WTC11 (cell line): ENCODE measurements at places on chromosomes 11 and 22. TPM values are rescaled to one million over a fixed set of nuclear protein-coding genes. Genes with fewer than 3 reads are reported as not detected.
A peak's percentile ranks its signal among the peaks of the same experiment; 100 is the strongest.

The RASGRP2 gene
- 31.9 to 41.5 TPM (median 40.3 TPM) in 3 replicates for total RNA-seq

The TTC28 gene
- total RNA-seq, result 12.1 to 13.5 TPM (median 13.0 TPM) in 3 replicates

The DNAJB7 gene
- not detected in 3 replicates for total RNA-seq

The SPA17 gene
- total RNA-seq, result 3.5 to 3.8 TPM (median 3.5 TPM) in 3 replicates

The RFPL3 gene
- 0.16 TPM in 1 of 3 replicates, not detected in the others for total RNA-seq

The FAM227A gene
- total RNA-seq, result 3.8 to 6.3 TPM (median 6.0 TPM) in 3 replicates

The OMP gene
- total RNA-seq, result 1.4 TPM in 1 of 3 replicates, not detected in the others

The RAB39A gene
- total RNA-seq, result 9.5 to 12.1 TPM (median 10.6 TPM) in 3 replicates

DNA sequence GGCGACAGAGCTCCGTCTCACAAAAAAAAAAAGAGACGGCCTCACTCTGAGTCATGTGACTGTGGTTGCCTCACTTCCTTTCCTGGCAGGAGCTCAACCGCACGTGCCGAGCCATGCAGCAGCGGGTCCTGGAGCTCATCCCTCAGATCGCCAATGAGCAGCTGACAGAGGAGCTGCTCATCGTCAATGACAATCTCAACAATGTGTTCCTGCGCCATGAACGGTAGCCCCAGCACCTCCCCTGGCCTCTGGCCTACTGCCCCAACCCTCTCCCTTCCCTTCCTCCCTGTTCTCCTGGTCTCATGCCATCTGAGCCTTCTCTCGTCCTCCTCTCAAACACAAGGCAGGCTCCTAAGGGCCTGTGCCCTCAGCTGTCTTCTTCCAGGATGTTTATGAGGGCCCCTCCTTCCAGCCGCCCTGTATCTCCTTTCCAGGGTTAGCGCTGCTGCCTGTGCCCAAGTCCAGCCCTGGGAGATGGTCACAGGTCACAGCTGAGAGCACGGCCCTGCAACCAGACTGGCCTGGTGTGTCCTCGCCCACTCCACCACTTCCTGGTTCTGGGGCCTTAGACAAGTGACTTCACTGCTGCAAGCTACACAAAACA is 30.7 kb downstream of the TOM1 start:
- no peaks in the 10 kb centered on the region for H3K4me1 ChIP-seq
- DNase-seq, result no peak
- H3K36me3 ChIP-seq, result peaks cover 16% of the 10 kb centered on the region
- no peak overlapping the region for H3K4me3 ChIP-seq
- no peaks in the 10 kb centered on the region for H3K27me3 ChIP-seq
- H3K27ac ChIP-seq, result no peak overlapping the region

DNA sequence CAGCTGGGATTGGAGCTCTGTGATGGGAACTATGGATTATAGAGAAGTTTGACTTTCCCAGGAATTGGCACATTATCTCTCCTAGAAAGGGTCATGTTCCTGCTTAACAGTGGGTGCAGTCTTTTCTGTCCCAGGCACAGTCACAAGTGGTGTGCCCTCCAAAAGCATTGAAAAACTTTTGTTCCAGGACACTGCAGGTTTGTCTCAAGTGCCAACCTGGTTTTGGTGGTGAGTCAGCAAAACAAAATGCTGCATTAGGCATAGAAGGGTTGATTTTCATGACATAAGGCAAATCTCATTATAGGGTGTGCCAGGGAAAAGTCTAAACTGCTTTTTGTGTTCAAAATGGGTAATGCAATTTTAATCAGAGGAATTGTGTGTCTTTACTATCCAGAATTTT is 4.9 kb downstream of the HTATIP2 start:
- peaks cover 10% of the 10 kb centered on the region for H3K36me3 ChIP-seq
- H3K4me3 ChIP-seq, result no peak overlapping the region

DNA sequence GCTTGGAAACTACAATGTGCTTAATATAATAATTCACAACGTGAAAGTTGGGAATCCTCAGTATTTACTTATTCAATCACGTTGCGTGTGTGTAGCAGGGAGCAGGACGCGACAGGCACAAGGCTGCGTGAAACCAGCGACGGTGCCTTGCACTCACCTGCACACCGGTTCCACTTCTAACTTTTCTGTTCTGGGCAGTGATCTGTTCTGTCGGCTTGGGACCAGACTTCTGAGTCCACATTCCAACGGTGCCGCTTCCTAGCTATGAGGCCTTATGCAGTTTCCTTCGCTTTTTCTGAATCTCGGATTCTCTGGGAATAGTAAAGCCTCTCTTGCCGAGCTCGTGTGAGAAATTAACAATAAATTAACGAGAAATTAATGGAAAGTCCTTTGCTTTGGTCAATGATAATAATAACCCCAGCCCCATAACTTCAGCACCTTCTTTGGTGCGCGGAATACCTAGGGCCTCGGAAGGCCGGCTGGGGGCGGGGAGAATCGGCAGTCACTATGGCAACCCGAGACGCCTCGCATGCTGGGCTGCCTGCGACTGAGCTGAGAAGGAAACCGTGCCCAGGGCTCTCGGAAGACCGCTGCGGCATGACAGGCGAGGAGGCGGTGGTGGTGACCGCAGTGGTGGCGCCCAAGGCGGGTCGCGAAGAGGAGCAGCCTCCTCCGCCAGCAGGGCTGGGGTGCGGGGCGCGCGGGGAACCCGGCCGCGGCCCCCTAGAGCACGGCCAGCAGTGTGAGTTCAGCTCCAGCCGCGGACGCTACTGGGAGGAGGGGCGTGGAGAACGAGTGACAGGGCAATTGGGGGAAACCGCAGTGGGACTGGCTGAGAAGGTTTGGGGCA is at the start of gene C11orf97:
C11orf97 (plus strand) TSS at position 530 of the 850 bp plus-strand sequence; CDS start at position 598, 68 bp downstream.
- peaks cover 5% of the 10 kb centered on the region for H3K4me1 ChIP-seq
- peak within 1 kb of the TSS; percentile 70 for H3K4me3 ChIP-seq
- H3K27ac ChIP-seq, result no peak within 1 kb of the TSS
- peaks cover 61% of the 10 kb centered on the region for H3K27me3 ChIP-seq

GRCh38 chr22:49514641-49515040 is 313.0 kb downstream of the BRD1 start:
- H3K4me3 ChIP-seq, result no peak overlapping the region
- DNase-seq, result no peak
- no peak overlapping the region for H3K27ac ChIP-seq
- H3K4me1 ChIP-seq, result peaks cover 53% of the 10 kb centered on the region

- DNase-seq, result no peak
- H3K4me3 ChIP-seq, result no peak overlapping the region
- H3K36me3 ChIP-seq, result peaks cover 13% of the 10 kb centered on the region
- peaks cover 2% of the 10 kb centered on the region; the same call in 1 of the 2 replicates for H3K27me3 ChIP-seq
- no peak overlapping the region for H3K27ac ChIP-seq
- peaks cover 9% of the 10 kb centered on the region for H3K4me1 ChIP-seq
Measured at GRCh38 chr11:12042215-12042676, 33.8 kb upstream of the DKK3 start.

- H3K27me3 ChIP-seq, result peaks cover 12% of the 10 kb centered on the region
- no peak overlapping the region for H3K27ac ChIP-seq
- H3K36me3 ChIP-seq, result peaks cover 5% of the 10 kb centered on the region; the same call in 1 of the 2 replicates
- peak overlapping the region; percentile 47; the same call in 1 of the 2 replicates for H3K4me3 ChIP-seq
Measured at GRCh38 chr11:719214-720016, 13.4 kb downstream of the EPS8L2 start.

DNA sequence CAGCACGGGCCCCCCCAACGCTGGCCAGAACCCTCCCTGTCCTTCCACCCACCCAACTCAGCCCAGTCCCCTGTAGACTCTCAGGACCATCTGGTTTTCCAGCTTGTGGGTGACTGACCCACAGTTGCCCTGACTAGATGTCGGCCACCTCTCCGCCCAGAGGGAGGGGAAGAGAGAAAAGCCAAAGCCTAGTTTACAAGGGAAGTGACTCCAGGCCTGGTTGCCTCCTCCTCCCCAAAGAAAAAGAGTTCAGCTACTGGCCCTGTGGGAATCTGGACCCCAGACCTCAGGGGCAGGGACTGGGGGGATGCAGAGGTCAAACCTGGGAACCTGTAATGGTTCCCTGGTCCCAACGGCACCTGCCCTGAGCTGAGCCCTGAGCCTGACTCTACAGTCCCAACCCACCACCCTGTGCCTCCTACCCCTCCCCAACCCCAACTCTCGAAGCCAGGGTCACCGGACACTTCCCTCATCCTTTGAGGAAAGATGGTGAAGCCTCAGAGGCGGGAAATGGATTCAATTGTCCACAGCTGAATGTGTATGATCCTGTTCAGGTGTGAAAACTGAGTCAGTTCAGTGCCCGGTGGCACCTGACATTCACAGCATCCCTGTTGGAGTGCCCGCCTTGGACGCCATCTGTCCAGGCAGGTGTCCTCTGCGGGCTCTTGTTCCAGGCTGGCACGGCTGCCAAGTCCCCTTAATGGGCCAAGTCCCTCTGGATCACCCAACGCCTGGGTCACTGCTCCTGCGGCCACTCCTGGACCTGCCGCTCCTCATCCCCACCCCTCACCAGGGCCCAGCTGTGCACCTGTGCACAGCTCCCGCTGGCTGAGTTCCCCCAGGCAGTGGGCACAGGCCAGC is 21.0 kb upstream of the WNT7B start:
- H3K4me1 ChIP-seq, result peaks cover 2% of the 10 kb centered on the region; the same call in 1 of the 2 replicates
- H3K4me3 ChIP-seq, result no peak overlapping the region
- H3K36me3 ChIP-seq, result no peaks in the 10 kb centered on the region
- no peaks in the 10 kb centered on the region; the same call in 1 of the 2 replicates for H3K27me3 ChIP-seq

GRCh38 chr22:39355080-39355479 is 5.3 kb downstream of the SYNGR1 start:
- H3K4me3 ChIP-seq, result no peak overlapping the region
- peaks cover 28% of the 10 kb centered on the region for H3K4me1 ChIP-seq
- H3K27ac ChIP-seq, result no peak overlapping the region
- no peak for DNase-seq

GRCh38 chr11:129249351-129249750 is 57.2 kb upstream of the ARHGAP32 start:
- DNase-seq, result no peak
- peaks cover 50% of the 10 kb centered on the region for H3K4me1 ChIP-seq
- H3K4me3 ChIP-seq, result no peak overlapping the region
- H3K36me3 ChIP-seq, result no peaks in the 10 kb centered on the region

DNA sequence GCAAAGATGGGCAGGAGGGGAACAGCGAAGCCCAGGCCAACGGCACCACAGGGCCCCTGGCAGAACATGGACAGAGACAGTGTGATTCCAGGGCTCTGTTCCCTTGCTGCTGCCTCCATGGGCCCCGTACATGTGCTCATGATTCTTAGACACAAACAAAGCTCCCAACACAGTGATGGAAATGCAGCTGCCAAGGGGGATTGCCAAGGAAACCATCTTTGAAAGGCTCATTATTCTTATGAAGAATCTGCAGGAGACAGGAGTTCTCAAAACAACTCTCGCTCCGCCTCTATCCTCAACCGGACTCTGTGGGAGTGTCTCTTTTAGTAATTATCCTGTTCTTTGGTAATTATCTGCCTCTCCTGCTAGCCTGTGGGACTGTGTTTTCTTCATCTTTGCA is 32.2 kb downstream of the SERPINH1 start:
- H3K4me1 ChIP-seq, result peaks cover 22% of the 10 kb centered on the region
- no peaks in the 10 kb centered on the region for H3K36me3 ChIP-seq
- no peak overlapping the region for H3K27ac ChIP-seq
- no peak overlapping the region for H3K4me3 ChIP-seq

DNA sequence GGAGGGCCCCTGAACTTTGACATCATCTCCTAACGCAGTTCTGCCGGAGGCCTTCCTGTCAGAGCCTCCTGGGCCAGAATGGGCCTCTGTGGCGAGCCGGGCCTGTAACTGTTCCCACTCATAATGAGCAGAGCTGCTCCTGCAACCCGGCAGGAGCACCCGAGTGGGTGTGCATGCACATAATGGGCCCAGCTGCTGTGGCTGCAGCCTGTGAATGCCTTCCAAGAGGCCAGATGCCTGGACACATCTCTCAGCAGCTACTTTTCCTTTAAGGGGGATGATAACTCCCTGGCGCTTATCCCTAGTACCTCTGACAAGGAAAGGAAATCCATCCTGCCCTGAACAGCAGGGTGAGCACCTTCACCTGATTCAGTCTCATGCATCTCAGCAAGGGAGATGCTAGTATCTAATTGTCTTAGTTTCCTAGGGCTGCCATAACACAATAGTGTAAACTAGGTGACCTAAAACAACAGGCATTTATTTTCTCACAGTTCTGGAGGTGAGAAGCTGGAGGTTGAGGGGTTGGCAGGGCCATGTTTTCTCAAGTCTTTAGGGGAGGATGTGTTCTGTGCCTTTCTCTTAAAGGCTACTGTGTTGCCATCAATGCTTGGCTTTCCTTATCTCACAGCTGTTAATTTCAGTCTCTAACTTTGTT is 120.5 kb downstream of the TEAD1 start:
- peaks cover 8% of the 10 kb centered on the region for H3K36me3 ChIP-seq
- DNase-seq, result no peak
- H3K27ac ChIP-seq, result no peak overlapping the region

DNA sequence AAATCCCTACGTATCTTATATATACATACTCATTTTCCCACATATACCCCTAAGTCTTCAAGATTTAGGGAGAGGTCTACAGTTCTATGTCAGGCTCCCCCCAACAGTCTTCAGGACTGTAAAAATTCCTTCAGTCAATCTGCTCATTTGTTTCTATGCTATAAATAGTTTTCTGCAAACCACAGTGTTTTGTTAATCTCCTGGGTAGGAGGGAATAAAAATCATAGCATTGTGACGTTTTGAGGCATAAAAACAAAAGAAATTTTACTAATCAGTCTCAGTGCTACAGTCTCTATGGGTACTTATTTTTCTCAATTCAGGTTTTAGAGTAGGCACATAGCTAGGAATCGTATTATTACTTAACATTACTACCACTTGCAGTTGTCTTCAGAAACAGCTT is 552.8 kb upstream of the LRRC4C start:
- H3K27me3 ChIP-seq, result no peaks in the 10 kb centered on the region
- H3K27ac ChIP-seq, result no peak overlapping the region
- no peaks in the 10 kb centered on the region for H3K4me1 ChIP-seq
- no peaks in the 10 kb centered on the region for H3K36me3 ChIP-seq
- DNase-seq, result no peak

GRCh38 chr11:113774174-113774503 is 647 bp upstream of the ZW10 start:
- peak overlapping the region; percentile 100 for H3K4me3 ChIP-seq
- peaks cover 15% of the 10 kb centered on the region for H3K27me3 ChIP-seq
- no peak for DNase-seq
- H3K4me1 ChIP-seq, result peaks cover 10% of the 10 kb centered on the region
- H3K27ac ChIP-seq, result no peak overlapping the region
- H3K36me3 ChIP-seq, result peaks cover 6% of the 10 kb centered on the region; the same call in 1 of the 2 replicates

GRCh38 chr11:19714022-19714386 is 1.4 kb downstream of the NAV2 start:
- H3K4me3 ChIP-seq, result peak overlapping the region; percentile 83
- H3K36me3 ChIP-seq, result no peaks in the 10 kb centered on the region
- peak; percentile 34 for DNase-seq
- H3K27ac ChIP-seq, result no peak overlapping the region

DNA sequence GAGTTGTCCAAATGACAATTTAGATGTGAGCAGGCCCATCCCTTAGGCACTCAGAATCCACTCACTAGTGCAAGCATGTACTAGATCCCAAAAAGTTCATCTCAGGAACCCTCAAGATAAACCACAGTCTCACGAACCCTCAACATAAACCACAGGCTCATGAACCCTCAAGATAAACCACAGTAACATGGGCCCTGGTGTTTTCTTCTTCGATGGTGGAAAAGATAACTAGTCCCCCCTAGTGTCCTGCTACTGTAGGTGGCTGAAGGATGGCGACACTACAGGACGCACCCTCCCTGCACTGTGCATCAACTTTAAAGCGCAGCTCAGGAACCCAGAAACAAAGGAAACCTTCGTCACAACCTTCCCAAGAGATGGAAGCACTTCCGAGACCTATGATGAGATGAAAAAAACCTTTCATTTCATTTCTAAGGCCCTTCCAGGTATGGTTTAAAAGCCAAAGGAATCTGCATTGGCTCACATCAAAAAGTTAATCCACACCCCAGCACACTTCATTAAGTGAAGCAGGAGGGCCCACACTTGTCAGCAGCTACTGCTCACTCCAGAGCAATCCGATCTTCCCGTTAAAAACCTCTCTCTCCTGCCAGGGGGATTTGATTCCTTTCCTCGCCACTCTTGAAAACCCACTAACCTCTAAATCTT is 2.4 kb downstream of the LARGE1 start:
- peaks cover 8% of the 10 kb centered on the region for H3K27me3 ChIP-seq
- DNase-seq, result peak; percentile 15
- peaks cover 65% of the 10 kb centered on the region for H3K4me1 ChIP-seq
- 0 out of 2 replicates have a peak overlapping the region, but pooled peaks have one; percentile 44 for H3K27ac ChIP-seq
